Stimulated activated CD4-positive, alpha-beta T cell treated with anti-CD3 and anti-CD28 coated beads, Interleukin-1b, Interleukin-23, amount 100 ng/mL, for 4 hours (primary cell): ENCODE measurements at places on chromosomes 1 and 21.

DNA sequence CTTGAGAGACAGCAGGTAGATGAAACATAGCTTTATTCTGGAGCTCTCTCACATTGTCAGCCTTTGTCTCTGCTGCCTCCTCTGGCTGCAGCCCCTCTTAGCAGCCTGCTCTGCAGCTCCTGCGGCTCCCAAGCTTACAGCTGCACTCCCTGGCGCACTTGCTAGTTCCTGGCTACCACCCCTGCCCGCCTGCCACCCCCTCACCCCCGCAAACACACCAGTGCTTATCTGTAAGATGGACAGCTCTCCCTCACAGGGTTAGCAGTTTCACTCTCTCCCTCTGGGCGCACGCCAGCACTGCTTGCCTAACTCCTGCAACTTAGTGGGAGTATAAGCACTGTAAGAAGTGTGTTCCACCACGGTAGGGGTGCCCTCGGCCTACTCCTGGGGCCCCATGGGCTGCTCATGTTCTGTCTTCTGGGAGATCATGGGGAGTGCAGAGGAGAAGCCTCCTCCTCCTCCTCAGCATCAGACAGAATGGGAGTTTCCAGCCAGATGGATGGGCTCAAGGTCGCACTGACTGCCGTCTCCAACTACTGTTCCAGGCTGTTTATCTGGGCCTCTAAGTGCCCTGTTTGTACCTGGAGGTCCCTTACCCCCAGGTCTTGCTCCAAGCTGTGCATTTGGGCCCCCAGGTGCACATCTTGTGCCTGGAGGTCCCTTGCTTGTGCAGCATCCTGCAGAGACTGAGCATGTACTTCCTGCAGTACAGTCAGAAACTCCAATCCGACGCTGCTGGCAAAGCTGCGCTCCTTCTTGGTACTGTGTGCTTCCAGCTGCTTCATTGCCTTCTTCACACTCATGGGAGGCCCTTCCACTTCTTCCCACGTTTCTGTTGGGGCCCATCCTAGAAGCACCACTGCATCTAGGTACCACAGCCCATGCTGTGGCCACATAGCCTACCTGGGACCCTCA lies 1388.1 kb downstream of the AMY1C start:
- DNase-seq: no peak

GRCh38 chr1:224579526-224579925 lies 36.6 kb upstream of the CNIH3 start:
- DNase-seq: no peak

GRCh38 chr21:31162827-31163226 lies 124.6 kb upstream of the KRTAP19-8 start:
- DNase-seq: no peak

GRCh38 chr1:239682046-239682445 lies 295.7 kb downstream of the CHRM3 start:
- DNase-seq: no peak

GRCh38 chr1:95578462-95578861 lies 344.5 kb downstream of the RWDD3 start:
- DNase-seq: no peak

DNA sequence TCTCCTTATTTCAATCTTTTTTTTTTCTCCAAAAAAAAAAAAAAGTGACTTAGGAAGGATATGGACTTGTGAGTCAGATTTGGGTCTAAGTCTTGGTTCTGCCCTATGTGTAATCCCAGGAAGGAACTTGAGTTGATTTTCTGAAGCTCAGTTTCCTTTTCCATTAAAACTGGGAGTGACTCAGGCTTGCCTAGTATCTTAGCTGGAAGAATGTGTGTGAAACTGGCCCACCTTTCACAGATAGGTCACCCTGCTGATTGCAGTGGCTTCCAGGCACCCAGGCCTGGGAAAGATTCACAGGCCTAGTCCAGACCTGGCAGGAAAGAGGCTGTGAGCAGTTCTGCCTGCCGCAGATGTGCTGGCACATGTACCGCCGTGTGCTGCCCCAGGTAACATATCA lies 218.3 kb upstream of the HOOK1 start:
- DNase-seq: no peak

DNA sequence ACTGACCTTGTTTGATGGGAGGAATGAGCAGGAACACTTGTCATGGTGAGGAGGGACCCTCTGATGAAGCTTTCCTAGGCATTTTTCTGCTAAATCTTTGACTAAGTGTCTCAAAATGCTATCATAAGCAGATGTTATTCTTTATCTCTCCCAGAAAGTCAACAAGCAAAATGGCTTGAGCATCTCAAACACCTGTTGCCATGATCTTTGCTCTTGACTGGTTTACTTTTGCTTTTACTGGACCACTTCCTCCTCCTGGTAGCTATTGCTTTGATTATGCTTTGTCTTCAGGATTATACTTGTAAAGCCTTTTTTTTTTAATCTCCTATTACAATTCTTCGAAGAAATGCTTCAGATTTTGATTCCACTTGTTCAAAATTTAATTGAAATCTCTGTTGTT lies 157.4 kb downstream of the GPR52 start:
- no peak for DNase-seq

DNA sequence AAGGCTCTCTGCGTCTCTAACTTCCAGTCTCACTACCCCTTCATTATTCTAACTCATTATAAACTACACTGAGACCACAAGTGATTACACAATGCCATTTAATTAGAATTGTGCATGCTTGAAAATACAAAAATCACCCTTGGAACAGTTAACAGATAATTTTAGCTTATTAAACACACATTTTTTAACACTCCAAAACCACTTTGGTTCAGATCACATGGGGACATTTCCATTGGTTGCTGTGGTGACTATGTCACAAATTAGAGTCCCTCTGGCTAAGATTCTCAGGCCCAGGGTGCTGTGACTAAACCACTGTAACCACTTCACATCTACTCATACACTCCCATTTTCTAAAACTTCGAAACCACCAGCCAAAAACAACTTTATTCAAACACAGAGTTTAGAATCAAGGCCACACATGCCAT lies 43.0 kb downstream of the JAK1 start:
- no peak for DNase-seq

DNA sequence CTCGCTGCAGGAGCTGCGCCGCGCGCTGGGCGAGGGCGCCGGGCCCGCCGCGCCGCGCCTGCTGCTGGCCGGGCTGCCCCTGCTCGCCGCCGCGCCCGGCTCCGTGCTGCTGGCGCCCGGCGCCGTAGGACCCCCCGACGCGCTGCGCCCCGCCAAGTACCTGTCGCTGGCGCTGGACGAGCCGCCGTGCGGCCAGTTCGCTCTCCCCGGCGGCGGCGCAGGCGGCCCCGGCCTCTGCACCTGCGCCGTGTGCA lies 730 bp downstream of the OLIG1 start:
- no peak for DNase-seq

- no peak for DNase-seq
Observed at GRCh38 chr1:184941410-184941733, 32.9 kb downstream of the NIBAN1 start.

- DNase-seq: no peak
Observed at GRCh38 chr1:236345728-236346127, 48.4 kb upstream of the EDARADD start.

- DNase-seq: no peak
Observed at GRCh38 chr1:181087400-181087901, 1.0 kb upstream of the IER5 start.

- DNase-seq: no peak
Observed at GRCh38 chr1:150073516-150073915, 5.9 kb downstream of the VPS45 start.

- no peak for DNase-seq
Observed at GRCh38 chr1:168279253-168279652, 1.4 kb upstream of the TBX19 start.

DNA sequence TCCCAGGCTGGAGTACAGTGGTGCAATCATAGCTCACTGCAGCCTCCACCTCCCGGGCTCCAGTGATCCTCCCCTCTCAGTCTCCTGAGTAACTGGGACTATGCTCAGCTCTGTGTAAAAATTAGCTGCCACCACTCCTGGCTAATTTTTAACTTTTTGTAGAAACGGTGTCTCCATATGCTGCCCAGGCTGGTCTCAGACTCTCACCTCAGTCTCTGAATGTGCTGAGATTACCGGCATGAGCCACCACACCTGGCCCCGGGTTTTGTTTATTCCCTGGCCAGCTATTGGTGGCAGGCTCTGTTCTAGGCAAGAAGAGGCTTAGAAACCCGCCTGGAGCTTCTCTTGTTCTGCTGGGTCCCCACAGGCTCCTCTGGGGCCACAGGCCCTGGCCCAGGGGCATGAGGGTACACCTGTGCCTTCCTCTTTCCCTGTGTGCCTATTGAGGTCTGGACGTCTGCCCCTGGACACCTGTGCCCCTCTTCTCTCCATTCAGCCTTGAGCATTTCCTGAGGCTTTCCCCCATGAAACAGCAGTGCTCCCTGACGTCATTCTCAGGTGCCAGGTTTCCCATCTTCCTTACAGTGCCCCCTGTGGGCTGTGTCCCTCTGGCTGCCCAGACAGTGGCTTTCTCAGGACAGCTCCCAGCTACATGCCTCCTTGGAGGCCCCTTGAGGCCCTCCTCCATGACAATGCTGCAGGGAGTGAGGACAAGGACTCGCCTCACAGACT lies 57.5 kb downstream of the PCP4 start:
- no peak for DNase-seq

- DNase-seq: no peak
Observed at GRCh38 chr1:214864896-214865688, 217.4 kb upstream of the KCNK2 start.

DNA sequence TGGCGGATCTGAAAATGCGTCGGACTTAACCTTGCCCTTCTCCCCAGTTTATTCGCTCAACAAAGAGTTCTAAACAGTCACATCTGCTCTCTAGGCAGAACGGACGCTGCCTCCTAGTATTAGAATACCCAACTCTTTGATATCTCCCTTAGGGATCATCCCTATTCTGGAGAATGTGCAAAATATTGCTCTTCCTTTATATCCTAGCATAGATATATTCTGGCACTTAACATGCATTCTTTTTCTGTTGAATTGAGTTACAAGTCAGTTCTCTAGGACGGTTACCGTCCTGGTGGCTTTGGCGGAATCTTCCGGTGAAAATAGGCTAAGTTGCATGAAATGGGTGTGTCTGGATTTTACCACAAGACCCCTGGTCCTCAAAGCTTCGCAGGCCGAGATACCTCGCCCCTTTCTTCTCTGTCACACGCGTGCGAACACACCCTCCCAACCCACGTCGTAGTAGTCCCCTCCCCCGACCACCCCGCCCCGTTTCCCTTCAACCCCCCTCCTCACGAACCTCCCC lies 501 bp upstream of the DNAJC6 start:
- DNase-seq: no peak

DNA sequence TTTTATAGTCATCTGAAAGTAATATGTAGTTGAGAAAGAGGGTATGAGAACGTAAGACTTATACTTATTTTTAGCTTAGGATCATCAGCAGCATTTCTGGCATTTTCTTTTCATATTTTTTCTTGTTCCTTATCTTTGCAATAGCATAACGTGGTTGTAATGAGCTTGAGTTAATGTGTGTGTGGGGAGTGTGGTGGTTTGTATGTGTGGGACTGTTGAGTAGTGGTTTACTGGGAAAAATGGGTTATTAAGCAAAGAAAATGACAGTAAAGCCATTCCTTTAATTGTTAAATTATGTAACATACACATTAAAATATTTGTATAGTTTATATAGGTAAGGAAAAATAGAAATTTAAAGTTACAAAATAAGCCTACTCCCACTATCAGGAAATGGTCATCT lies 15.2 kb downstream of the PIP5K1A start:
- no peak for DNase-seq

GRCh38 chr1:75677443-75677842 lies 47.1 kb upstream of the ACADM start:
- no peak for DNase-seq

GRCh38 chr1:192045131-192045530 lies 113.1 kb upstream of the RGS18 start:
- no peak for DNase-seq

GRCh38 chr1:192958871-192959270 lies 100.3 kb downstream of the UCHL5 start:
- DNase-seq: no peak

DNA sequence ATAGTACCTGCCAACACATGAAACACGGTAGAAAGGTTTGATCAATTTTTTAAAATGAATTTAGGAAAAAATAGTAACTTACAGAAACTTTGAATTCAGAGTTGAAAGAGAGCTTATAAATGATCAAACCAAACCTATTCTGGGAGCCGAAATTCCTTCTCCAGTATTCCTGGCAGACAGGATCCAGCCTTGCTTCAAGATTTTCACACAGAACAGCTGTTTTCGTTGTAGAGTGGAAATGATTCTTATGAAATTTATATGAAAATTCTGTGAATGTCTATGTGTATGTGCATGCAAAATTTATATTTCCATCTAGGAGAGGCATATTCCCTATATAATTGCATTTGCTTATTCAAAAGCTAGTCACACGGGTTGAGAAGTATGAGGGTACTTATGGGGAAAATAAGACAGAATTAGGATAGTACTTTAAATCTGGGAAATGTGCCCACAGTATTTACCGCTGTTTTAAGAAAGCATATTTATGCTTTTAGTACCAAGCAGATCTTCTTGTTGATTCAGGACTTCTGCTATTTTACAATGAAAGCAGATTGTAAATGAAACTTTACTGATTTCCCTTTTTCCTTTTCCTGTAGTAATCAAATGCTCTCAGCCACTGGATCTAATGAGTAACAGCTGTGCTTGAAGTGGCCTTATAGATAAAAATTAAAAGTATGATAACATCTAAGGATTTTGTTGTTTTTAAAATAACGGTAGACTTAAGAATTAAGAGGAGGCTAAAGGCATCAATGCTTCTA lies 30.4 kb downstream of the PRRX1 start:
- no peak for DNase-seq

- DNase-seq: no peak
Observed at GRCh38 chr1:211978596-211978995, 56.8 kb downstream of the INTS7 start.

DNA sequence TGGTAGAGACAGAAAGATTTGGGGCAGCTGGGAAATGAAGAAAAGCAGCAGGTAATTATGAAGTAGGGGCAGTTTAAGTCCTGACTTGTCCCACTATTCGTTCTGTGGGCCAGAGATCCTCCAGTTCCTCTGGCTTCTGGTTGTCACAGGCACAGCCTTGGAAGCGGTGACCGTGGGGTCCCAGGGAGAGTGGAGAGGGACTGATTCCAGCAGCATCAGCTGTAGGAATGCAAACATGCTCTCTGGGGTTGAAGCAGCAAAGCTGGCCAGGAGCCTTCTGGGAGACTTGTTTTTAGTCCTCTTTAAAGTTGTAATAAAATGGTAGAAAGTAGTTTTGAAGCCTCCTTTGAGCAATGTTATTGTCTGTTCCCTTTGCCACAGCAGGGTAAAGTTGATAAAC lies 488.0 kb downstream of the LMO4 start:
- DNase-seq: no peak

DNA sequence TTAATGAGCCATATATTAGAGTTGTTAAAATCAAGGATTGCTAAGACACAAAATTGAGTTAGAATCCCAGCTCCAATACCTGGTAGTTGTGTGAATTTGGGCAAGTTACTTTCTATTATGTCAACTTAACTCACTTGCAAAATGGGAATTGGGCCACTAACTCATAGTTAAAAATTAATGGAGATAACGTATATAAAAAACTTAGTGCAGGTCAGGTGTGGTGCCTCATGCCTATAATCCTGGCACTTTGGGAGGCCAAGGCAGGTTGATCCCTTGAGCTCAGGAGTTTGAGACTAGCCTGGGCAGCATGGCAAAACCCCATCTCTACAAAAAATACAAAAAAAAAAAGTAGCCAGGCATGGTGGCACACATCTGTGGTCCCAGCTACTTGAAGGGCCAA lies 57.5 kb downstream of the SRSF11 start:
- DNase-seq: no peak
